ENCODE measurements at places on chromosomes 16 and 17.

GRCh38 chr17:34840750-34841149 lies 120.5 kb downstream of the CCT6B start:
- no peak for DNase-seq

GRCh38 chr16:22321340-22322001 lies 24.3 kb downstream of the POLR3E start:
- DNase-seq, result peak; percentile 54

GRCh38 chr17:20206068-20206467 lies 196.9 kb downstream of the SPECC1 start:
- DNase-seq, result no peak

DNA sequence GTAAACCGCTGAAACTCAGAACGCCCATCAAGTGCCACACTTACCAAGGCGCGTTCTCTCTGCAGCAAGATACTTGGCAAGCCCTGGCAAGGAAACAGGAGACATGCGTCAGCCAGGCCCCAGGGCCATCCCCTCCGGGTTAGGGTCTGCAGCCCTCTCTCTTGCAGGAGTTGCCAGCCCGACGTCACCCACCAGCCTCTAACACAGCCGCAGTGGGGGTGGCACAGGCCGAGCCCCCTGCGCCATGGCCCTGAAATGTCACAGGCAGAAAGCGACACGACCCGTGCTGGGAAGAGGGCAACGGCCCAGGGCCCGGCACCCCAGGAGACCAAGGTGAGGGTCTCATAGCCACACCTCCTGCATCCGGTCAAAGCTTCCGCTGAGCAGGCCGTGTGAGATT lies 21.9 kb downstream of the ELAC2 start:
- no peak for DNase-seq

DNA sequence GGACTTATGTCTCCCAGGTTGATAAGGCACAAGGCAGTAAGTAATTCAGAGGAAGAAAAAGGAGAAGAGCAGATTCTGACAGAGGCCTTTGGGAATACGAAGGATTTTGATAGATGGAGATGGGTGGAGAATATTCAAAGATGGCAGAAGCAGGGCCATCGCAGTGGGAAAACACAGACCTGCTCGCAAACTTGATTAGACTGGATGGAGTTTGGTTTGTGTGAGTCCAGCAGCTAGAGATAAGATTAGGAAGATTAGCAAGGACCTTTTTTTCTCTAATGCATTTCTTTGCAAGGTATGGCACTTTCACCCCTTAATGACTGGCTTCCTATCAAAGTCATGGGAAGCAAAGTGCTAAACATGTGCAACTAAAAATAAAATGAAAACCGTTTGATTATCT lies 196.7 kb downstream of the FTO start:
- DNase-seq, result no peak

DNA sequence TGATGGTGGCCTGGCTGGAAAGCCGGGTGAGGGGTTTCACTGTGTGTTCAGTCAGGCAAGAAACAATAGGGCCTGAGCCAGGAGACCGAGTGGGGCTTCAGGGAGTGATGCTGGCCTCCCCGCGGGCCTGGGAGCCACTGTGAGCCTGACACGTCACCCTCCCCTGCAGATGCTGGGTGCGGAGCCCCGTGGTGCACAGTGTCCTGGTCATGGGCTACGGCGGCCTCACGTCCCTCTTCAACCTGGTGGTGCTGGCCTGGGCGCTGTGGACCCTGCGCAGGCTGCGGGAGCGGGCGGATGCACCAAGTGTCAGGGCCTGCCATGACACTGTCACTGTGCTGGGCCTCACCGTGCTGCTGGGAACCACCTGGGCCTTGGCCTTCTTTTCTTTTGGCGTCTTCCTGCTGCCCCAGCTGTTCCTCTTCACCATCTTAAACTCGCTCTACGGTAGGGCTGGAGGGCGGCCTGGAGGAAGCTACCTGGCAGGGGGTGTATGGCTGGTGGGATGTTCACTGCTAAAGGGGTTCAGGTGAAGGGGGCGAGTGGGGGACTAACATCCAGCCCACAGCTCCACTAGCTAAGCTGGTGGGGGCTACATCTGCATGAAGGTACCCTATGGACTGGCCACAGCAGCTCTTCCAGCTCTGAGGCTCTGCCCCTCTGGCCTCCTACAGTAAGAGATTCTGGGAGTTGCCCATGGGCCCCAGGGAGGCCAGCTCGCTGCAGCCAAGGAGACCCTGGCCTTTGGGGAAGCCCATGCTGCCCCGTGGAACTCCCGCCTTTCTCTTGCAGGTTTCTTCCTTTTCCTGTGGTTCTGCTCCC lies 32.4 kb downstream of the ADGRG5 start:
- DNase-seq, result no peak

DNA sequence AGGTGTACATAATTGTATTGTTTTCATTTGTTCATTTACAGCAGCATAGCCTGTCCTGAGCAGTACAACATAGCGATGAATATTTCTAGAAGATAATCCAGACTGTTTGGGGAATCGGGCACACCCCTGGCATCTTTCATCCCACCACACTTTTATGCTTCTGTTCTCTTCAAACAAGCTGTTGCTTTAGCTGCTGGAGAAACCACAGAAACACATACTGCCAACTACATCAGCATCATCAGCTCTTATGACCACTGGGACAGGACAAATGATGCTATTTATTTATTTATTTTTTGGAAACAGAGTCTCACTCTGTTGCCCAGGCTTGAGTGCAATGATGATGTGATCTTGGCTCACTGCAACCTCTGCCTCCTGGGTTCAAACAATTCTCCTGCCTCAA lies 22.6 kb upstream of the HAPSTR1 start:
- DNase-seq, result no peak

GRCh38 chr17:70105641-70106040 lies 30.6 kb downstream of the KCNJ16 start:
- no peak for DNase-seq

DNA sequence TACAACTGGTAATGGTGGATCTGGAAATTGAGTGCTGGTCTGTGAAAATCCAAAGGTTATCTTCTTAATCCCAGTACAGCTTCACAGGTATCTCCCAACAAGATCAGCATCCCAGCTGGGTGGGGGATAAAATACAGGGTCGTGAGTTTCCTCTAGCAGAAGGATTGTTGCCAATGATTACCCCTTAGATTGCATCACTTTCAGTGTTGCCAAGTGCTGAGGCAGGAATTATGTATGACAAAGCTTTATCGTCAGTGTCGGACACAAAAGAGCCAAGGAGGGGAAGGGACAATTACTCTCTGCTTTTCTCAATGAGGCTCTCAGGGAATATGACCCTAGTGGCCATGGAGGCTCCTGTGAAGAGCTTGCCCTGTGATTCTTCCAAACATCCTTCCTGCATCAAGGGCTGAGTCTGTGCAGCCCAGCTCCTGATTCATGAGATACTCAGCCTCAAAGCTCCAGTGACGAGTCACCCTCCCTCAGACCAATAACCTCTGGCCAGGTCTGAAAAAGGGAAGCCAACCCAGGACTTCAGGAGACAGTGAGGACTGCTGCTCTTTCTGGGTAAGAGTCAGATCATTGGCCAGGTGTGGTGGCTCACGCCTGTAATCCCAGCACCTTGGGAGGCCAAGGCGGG lies 15.0 kb downstream of the OR1F1 start:
- no peak for DNase-seq

GRCh38 chr16:69150146-69150865 lies 17.9 kb downstream of the UTP4 start:
- DNase-seq, result no peak

GRCh38 chr16:4328046-4328781 lies 12.3 kb downstream of the GLIS2 start:
- DNase-seq, result no peak

DNA sequence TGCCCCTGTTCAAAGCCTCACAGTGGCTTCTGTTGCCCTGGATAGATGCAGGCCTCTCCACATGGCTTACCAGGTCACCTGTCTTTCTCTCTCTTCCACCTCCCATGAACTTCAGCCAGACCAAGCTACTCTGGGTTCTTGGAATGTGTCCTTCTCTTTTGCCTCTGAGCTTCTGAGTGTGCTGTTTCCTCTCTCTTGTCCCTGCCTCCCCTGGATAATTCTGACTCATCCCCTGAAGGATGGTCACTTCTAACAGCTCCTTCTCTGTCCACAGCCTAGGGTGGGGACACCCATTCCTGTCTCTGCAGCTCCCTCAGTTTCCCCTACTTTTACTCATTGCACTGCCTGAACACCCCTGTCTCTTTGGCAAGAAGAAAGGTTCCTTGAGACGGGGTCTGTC lies 2.9 kb downstream of the GUCY2D start:
- no peak for DNase-seq

DNA sequence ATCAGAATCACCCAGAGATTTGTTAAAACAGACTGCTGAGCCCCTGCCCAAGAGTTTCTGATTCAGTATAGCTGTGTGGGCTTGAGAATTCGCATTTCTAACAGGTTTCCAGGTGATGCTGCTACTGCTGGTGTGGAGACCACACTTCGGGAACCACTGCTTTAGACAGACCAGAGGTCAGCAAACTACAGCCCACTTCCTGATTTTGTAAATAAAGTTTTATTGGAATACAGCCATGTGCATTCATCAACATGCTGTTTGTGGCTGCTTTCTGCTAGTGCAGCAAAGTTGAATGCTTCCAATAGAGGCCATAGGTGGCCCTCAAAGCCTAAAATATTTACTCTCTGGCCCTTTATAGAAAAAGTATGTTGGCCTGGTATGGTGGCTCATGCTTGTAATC lies 32.6 kb upstream of the CLEC19A start:
- no peak for DNase-seq

DNA sequence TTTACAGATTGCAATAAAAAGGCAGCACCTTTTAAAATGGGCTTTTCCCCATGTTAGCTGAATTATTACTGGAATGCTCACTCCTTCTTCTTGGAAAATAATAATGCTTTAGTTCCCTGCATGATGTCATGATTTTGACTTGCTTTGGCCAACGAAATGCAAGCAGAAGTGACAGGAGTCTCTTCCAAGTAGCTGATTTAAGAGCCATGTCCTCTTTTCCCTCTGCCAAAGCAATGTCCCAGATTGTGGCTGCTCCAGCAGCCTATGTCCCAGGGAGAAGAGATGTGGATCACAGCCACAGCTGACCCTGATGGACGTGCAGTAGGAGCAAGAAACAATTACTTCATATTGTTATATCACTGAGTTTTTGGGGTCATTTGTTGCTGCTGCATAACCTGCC lies 246.6 kb downstream of the HAPSTR1 start:
- no peak for DNase-seq

GRCh38 chr16:8107296-8107695 lies 483.0 kb downstream of the TMEM114 start:
- no peak for DNase-seq

DNA sequence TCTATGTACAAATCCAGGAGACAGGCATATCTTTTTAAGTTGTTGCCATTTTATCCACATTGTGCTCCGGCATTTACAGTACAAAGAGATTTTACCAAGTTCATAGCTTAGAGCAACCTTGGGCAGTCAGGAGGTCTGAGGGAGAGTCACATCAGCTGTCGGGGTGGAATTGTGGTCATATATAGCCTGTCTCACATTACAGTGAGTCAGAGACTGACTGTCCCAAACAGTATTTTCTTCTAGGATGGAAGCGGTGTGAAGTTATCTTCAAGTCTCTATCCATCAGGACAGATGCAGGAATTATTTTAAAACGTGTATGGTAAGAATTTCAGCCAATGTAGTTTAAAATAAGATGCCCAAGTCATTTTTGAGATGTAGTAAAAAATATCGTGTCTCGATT lies 53.0 kb downstream of the GPRC5B start:
- DNase-seq, result no peak

GRCh38 chr16:54957403-54958166 lies 26.9 kb downstream of the IRX5 start:
- DNase-seq, result no peak

DNA sequence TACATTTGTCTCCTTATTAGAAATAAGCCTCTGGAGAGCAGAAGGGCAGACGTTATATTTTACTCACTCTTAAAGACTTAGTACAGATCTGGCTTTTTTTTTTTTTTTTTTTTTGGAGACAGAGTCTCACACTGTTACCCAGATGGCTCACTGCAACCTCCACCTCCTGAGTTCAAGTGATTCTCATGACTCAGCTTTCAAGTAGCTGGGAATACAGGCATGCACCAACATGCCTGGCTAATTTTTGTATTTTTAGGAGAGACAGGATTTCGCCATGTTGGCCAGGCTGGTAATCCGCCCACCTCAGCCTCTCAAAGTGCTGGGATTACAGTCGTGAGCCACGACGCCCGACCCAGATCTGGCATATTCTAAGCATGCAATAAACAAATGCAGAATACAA lies 36.4 kb upstream of the TMEM97 start:
- no peak for DNase-seq

- no peak for DNase-seq
Measured at GRCh38 chr16:89536371-89536770, 24.1 kb upstream of the RPL13 start.

- DNase-seq, result no peak
Measured at GRCh38 chr17:45127548-45128300, 4.6 kb downstream of the PLCD3 start.

DNA sequence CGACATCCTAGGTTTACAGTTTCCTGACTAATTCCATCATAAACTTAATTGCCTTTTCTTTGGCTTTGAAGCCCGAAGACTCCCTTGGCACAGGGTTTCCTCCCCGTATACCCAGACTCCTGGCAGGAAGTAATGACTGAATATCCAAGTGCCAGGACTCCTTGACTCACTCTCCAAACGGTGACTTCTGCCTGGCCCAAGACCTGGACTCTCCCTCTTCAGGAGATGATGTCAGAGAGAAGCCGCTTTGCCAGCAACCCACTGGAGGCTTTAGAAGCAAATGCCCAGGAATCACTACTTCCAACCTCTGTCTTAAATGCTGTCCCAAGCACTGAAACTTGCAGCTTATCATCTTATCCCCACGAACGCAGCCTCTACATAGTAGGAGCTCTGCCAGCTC lies 146.5 kb downstream of the RGS9 start:
- DNase-seq, result no peak

DNA sequence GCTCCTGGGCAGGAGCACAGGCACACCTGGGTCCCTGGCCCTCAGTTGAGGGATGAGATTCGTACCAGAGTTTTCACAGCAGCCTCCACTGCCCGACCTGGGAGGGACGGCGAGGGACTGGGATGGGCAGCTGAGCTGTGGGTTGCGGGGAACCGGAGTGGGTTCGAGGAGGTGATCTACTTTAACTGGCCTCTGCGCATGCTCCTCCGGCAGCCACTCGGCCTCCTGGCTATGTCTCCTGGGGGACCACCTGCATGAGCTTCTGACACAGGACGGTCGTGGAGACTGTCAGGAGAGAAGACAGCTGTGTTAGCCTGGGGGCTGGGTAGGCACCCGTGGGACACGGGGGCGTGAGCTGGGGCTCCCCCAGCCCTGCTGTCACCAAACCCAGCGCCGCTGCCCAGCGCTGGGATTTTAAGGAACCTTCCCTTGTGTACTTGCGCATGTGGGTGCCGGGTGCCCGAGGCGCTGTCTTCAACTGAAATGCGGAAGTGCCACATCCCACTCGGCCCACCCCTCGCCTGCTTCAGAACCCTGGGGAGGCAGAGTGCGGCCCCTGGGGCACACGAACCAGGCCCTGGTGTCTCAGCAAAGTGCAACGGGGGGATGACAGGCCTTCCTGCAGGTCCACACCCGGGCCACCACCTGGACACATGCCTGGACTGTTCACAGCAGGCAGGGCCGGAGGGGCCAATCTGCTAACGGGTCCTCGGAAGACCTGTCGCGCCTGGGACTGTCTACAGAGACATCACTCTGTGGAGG lies 36.4 kb downstream of the SLC7A5 start:
- no peak for DNase-seq

All from D721Med (cell line).